ENCODE measurements at places on chromosomes 7 and 10. TPM values are rescaled to one million over a fixed set of nuclear protein-coding genes. Genes with fewer than 3 reads are reported as not detected.

Gene HMX3
- not detected for total RNA-seq

Gene NPC1L1
- not detected for total RNA-seq

Gene FKBP6
- not detected for total RNA-seq

Gene MACROH2A2
- total RNA-seq = 32.6 TPM

Gene ZNF239
- 4.3 TPM for total RNA-seq

Gene NPTX2
- 0.21 TPM for total RNA-seq

Gene PLCE1
- total RNA-seq = 2.2 TPM

Gene CTBP2
- total RNA-seq = 132 TPM

Gene ASAH2
- 1.2 TPM for total RNA-seq

Gene CYP2C19
- total RNA-seq = not detected

Gene KNDC1
- total RNA-seq = 0.83 TPM

Gene CFAP46
- total RNA-seq = 0.33 TPM
